ENCODE measurements at places on chromosomes 2 and 18.

DNA sequence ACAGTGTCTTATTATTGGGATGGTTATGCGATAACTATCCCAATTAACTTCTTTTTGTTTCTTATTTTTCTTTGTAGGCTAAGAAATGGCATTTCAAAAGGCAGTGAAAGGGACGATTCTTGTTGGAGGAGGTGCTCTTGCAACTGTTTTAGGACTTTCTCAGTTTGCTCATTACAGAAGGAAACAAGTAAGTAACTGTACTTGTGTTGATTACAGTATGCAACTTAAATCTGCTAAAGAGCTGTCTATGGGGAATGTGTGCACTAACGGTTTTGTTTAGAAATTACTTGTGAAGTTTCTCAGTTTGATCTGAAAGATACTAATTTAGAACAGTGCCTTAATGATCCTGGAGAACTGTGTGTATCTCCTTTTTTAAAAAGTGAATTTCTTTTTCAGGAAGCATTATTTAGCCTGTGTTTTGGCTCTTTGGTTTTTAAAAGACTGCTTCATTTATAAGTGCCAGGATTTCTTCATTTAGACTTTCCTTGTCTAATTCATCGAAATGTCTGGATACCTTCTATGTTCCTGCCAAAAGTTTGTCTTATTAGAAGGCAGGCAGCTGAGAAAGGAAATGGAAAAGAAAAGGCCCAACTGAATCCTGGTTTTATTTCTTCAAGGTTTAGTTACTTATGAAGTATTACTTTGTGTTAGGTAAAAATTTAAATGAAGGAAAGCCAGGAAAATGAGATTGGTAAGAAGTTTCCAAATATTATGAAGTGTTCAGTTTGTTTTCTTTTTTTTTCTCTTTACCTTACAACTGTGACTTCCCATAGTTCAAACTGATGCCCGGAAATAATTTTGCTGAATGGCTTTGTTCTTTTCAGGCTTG, 40.1 kb downstream of the GPD2 start:
- no peak for DNase-seq

DNA sequence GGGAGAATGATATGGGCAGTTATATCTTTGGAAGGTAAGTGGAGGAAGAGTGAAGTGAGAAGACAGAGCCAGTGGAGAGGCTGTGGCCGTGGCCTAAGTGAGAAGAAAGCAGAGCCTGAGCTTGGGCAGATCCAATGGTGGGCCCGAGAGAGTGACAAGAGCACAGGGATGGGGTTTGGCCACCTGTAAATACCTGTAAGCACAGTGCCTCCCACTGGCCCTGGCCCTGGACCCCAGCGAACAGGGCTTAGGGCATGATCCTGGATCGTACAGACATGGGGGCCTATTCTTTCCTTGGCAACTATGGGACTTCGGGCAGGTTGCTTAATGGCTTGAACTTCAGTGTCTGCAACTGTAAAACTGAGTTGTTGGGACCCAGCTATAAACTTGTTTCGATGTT, 44.1 kb downstream of the MTCL1 start:
- DNase-seq = no peak

DNA sequence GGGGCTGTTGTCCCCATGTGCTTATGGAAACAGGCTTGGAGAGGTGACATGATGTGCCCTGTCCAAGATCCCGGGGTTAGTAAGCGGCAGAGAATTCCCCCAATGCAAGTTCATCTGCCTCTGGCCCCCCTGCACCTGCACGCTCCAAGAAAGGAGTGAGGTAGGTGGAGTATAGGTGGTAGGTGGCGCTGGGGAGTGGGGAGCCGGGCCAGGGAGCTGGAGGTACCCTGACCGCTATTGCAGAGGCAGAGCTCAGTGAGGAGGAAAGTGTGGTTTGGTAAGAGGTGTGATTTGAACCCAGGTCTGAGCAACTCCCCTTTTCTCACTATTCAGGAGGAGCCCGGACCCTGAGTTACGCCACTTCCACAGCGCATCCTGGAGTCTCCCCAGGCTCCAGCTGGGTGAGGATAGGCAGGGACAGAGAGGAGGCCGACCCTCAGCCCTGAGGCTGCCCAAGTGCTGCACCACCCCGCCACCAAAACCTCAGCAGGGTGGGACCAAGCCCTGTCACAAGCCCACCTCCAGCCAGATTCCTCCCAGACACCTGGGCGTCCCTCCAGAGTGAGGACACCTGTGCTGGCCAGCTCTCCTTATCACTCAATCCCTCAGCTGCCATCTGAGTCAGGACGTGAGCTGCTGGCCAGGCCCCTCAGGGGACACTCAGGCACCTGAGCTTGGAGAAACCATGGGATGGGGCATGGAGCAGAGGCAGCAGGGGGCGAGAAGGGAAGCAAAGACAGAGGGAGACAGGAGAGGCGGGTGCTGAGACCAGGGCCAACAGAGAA, 5.6 kb downstream of the HAAO start:
- no peak for DNase-seq

GRCh38 chr2:138104071-138104470, 139.8 kb downstream of the HNMT start:
- no peak for DNase-seq

GRCh38 chr18:75204269-75204731, 4.6 kb downstream of the PTGR3 start:
- DNase-seq = no peak

Measured in T-helper 17 cell (primary cell).